ENCODE measurements at places on chromosomes 2 and 18.

- peak; percentile 11 for DNase-seq
Observed at GRCh38 chr18:53567929-53568574, 656.4 kb downstream of the MBD2 start.

GRCh38 chr18:76518860-76519538 lies 24.0 kb upstream of the ZNF516 start:
- DNase-seq = peak; percentile 31

DNA sequence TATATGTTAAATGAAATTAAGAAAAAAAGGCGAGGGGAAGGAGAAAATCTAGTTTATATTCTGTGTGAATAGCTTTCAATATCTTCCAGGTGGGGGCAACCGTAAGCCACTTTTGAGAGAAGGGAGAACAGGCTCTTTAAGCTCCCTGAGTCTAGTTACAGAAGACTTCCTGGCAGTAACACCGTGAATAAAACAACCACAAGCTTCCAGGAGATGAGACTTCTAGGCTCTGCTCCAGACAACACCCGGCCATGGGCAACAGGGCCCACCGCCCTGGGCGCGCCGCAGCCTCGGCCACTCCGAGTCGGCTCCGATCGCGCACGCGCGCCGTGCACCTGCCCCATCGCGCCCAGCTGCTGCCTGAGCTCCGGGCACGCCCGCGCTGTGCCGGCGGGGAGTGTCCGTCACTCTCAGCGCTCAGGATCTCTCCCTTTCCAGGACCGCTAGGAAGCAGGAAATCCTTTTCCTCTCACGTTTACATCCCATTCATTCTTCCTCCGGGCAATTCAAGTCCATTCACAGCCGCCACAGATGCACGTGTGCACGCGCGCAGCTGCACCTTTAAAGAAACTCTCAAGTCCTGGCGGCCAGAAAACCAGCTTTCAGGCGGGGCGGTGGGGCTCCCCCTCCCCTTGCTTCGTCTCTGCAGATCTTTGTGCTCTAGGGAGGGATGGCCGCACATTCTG lies 19.4 kb upstream of the PAX3 start:
- DNase-seq = peak; percentile 80

DNA sequence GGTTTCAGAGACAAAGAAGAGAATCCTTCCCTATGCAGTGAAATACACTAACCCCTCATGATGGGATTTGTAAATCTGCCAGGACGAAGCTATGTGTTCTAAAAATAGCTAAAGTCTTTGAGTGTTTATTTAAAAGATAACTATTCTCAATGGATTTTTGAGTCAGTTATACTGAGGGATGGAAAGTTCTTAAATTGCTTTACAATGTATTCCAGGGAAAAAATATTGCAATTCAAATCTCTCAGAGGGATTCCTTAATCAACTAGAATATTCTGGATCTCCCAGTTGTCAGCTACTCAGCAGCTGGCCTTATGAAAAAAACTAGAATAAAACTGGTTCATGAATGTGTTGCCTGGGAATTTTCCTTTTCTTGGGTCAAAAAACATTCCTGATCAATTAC lies 312.4 kb downstream of the PLCL1 start:
- no peak for DNase-seq

- DNase-seq = no peak
Observed at GRCh38 chr2:152826581-152827279, 108.3 kb downstream of the ARL6IP6 start.

- DNase-seq = no peak
Observed at GRCh38 chr18:4016391-4017049, 438.6 kb downstream of the DLGAP1 start.

GRCh38 chr2:27092696-27093429 lies 6.3 kb downstream of the KHK start:
- DNase-seq = no peak

DNA sequence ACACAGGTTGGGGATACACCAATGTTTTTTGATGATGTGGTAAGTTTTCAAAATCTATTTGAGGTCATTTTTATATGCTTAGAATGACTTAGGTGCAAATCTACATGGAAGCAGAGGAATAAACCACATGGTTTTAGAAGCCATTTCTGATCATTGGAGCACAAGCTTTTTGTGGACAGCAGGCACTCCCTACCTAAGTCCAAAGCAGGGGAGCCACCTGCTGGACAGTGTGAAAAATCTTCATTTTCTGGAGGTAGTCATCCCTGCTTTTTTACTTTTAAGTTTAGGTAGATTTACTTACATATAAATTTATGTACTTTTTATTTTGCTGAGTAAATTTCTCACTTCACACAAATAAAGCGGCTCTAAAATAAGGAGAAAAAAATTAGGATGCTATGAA lies 323.2 kb downstream of the PLCL1 start:
- DNase-seq = peak; percentile 18

- DNase-seq = no peak
Observed at GRCh38 chr18:27412556-27412955, 227.4 kb upstream of the CHST9 start.

- DNase-seq = no peak
Observed at GRCh38 chr2:27891673-27892105, 1.2 kb downstream of the BABAM2 start.

DNA sequence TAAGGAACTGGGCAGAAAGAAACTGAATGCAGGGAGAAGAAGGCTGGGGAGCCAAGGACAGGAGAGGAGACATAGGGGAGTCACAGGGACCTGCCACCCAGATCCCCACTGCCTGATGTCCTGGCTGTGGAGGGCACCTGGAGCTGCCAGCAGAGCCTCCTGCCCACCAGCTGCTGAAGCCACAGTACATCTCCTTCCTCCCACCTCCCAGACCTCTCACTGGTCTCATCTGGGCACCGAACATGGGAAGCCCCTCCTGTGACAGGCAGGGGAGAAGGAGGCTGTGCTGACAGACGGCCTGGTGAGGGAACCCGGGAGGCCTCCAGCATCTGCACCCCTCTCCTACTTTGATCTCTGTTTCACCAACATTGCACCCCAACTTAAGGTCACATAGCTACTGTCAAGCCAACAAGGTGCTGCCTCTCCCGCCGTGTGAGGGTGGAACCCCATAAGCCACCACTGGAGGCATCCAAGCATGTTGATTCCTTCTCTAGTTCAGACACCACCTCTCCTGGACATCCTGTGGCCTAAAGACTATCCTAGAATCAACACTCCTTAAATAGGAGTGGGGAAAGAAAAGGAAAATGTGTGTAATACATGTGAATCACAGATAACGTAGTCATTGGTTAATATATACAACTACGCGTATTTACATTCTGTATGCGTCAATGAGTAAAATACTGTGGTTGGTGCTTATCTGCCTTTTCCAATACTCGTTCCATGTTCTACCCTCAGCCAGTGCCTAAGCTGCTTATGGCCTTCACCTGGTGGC lies 3.5 kb upstream of the RNPEPL1 start:
- no peak for DNase-seq

- no peak for DNase-seq
Observed at GRCh38 chr2:692767-693166, 15.6 kb upstream of the TMEM18 start.

DNA sequence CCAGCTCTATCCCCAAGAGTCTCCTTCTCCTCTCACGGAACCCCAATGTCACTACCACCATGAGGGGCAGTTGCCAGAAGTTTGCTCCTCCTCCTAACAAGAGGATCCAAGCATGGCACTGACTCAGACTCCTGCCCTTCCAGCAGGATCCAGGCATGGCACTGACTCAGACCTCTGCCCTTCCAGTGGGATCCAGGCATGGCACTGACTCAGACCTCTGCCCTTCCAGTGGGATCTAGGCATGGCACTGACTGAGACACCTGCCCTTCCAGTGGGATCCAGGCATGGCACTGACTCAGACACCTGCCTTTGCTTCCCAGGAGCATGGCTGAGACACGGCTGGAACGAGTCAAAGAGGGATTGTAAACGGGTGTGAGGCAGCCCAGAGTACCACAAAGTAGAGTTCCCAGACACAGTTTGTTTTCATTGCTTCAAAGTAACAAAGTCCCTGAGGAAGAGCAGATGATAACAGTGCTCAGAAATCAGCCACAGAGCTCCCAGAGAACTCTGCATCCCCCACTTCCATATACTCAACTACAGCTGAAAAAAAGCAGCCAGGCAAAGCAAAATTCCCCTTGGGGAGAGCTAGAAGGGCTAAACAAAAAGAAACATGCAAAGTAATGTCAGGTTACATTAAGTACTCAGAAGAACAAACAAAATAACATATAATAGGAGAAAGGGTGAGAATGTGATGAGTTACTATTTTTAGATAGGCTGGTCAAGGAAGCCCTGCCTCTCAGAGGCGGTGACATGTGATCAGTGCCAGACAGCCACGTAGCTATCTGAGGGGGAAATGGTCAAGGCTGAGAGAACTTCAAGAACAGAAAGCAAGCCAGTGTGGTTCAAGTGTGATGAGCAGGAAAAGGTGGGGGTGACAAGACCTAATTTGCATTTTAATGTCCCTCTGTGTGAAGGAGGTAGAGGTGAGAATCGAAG lies 3.0 kb downstream of the BUB1 start:
- no peak for DNase-seq

DNA sequence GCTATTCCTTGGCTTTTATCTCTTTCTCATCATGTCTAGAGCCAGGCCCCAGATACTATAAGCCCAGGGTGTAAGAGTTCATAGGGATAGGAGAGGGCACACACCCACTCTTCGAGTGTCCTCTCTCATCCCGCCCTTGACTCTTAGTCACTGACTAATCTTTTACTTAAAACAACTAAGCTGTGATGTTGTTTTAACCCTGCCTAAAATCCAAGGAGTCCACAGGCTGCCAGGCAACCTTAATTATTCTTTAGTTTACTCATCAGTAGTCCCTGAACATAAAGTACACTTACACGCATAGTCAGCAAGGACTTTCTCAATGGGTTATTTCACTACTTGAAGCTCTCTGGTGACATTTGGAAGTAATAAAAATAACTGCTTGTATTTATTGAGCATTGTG lies 28.4 kb downstream of the GREB1L start:
- DNase-seq = no peak

- no peak for DNase-seq
Observed at GRCh38 chr2:128469203-128469602, 150.5 kb upstream of the HS6ST1 start.

GRCh38 chr2:240795916-240796510 lies 24.0 kb downstream of the KIF1A start:
- DNase-seq = peak; percentile 3

- DNase-seq = no peak
Observed at GRCh38 chr18:59208602-59209125, 11.3 kb upstream of the GRP start.

- no peak for DNase-seq
Observed at GRCh38 chr2:224952936-224953657, 89.2 kb downstream of the DOCK10 start.

- DNase-seq = no peak
Observed at GRCh38 chr2:128233790-128234395, 84.8 kb downstream of the HS6ST1 start.

GRCh38 chr18:35497027-35497369 lies 762 bp downstream of the INO80C start:
- no peak for DNase-seq

DNA sequence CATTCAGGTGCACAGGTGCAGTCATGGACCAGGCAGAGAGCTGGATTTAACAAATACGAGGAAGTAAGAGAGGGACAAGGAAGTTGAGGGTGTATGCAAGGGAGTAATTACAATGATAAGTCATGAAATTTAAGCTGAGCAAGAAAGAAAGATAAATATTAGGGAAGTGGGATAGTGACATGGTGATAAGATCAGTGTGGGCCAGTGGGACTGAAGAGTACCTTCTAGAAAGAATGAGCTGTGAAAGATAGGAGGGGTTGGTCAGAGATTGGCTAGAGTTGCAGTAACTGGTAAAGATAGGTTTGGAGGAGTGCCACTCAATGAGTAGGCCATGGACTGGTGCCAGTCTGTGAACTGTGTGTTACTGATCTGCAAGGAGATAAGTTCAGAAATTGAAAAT lies 200.8 kb upstream of the SIX3 start:
- no peak for DNase-seq

DNA sequence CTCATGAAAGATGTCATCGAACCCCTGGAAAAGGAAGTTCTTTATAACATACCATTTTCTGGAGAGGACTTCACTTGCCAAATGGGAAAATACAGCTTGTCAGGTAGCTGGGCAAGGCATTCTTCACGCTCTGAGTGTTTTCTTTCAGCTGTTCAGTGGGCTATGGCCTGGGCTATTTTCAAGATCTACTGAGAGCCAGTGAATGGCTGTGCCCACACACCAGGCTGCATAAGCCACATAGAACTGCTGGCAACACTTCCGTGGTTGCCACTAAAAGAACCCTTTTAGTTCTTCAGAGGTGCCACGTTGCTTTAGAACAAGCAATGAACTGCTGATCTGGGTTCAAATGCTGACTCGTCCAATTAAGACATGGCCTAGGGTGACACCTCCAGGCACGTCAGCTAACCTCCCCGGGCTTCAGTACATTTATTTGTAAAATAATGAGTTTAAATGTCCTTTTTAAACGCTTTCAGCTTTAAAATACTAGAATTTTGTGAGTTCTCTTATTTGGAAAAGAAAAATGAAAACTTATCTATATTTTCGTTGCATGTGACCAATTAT lies 36.6 kb upstream of the GORASP2 start:
- no peak for DNase-seq

DNA sequence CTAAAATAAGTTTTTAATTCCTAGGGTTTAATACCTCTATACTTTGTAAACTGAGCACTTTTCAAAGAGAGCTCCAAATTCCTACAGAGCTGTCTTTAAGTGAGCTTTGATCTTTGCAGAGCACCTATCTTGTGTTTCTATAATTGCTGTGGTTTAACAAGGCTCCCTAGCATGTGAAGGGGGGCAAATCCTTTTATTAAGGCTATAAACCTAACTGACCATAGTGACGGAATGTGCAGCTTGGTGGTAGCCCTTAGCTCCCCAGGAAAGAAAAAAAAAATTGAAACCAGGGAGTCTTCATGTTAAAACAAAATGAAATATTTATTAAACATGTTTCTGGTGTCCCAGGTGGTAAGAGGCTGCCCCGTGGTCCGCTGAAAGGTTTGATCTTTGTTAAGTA lies 78.6 kb upstream of the ETAA1 start:
- no peak for DNase-seq

DNA sequence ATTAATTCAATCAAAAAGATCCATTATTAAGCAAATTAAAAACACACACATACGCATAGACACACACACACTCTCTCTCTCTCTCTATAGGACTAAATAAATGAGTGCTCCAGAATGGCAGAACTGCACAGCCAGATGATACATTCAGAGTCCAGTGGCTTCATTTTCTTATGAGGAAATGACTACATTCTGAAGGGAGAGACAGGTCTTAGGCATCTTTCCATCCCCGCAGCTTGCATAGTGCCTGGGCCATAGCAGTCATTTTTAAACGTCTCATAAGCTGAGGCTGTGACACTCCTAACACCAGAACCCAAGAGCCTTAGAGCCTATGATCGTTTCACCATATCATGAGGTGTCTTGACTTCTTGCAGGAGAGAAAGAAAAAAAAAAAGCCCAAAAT lies 31.1 kb downstream of the FEZ2 start:
- DNase-seq = no peak

DNA sequence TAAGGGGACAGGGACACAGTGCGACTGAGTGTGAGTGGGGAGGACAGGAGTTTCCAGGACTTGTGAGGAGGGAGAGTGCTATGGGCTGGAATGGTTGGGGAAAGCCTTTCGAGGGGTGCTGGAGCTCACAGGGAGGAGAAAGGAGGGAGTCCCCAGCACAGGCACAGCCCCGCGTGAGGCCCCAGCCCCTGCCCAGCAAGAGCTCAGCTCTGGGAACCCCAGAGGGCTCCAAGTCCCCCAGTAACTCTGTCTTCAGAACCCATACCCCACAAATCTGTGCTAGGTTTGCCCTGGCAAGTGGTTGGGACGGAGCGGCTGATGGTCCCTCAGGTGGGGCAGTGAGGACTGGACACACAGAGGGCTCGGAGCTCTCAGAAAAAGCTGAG lies 75.4 kb downstream of the SFXN5 start:
- DNase-seq = no peak

GRCh38 chr2:10424916-10425505 lies 23.1 kb downstream of the ODC1 start:
- DNase-seq = no peak

GRCh38 chr18:58113337-58113736 lies 69.3 kb downstream of the NEDD4L start:
- DNase-seq = no peak
